ENCODE measurements at places on chromosomes 5 and 9.

DNA sequence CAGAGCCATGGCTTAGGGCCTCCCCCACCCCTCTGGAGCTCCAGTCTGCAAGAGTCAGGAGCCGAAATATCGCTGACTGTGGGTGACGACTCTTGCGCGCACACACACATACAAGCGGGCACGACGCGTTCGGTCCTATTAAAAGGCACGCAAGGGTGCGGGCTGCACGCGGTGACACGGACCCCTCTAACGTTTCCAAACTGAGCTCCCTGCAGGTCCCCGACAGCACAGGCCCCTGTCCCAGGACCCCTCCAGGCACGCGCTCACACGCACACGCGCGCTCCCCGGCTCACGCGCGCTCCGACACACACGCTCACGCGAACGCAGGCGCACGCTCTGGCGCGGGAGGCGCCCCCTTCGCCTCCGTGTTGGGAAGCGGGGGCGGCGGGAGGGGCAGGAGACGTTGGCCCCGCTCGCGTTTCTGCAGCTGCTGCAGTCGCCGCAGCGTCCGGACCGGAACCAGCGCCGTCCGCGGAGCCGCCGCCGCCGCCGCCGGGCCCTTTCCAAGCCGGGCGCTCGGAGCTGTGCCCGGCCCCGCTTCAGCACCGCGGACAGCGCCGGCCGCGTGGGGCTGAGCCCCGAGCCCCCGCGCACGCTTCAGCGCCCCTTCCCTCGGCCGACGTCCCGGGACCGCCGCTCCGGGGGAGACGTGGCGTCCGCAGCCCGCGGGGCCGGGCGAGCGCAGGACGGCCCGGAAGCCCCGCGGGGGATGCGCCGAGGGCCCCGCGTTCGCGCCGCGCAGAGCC is at the start of gene GRIN1:
TSS of gene GRIN1 (plus strand) at position 433 of the 746 bp plus-strand sequence. CDS start 333 bp downstream, outside the sequence.
- no peak for DNase-seq

- DNase-seq = no peak
These were observed 226.5 kb downstream of the DOCK8 start for GRCh38 chr9:441126-441525.

DNA sequence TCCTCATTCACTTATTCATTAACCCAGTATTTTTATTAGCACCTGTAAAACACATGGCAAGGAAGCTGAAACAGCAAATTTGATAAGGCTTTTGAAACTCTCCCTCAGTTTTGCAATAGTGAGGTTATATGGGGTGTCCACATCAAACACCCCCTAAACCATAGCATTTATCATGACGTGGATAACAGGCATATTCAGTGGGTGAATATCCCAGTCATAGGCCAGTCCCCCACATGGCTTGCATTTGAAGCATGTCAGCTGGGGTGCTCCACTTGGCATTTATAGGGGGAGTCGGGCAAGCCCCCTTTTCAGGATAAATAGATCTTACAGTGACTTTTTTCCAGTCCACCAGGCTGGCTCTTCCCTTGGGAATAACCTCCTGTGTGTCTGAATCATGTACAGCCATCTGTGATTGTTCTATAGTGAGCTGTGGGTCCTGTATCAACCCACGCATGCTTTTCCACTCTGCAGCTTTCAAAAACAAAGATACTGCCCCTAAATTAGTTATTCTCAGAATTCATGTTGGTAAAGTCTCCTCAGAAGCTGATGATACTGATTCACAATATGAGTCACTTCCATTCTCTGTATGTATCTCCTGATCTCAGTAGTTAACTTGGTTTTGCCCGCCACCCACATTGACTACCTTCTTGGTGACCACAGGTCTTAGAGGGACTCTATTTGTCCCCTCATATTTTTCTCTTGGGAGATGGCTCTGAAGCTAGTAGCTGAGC is 84.4 kb upstream of the SPIN1 start:
- peak; percentile 67 for DNase-seq

GRCh38 chr5:96227957-96228356 is 205.1 kb downstream of the PCSK1 start:
- DNase-seq = no peak

DNA sequence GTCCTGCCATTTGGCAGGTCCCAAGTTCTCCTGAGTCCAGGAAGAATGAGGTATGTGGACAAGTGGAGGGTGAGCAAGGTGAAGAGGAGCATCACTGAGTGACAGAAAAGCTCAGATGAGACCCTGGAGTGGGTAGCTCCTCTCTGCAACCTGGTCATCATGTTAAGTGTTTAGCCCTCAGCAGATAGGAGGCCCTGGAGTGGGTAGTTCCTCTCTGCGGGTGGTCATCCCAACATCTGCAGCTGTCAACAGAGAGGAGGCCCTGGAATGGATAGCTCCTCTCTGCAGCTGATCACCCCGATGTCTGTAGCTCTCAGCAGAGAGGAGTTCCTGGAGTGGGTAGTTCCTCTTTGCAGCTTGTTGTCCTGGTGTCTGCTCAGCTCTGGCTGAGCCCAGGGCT is 48.4 kb downstream of the NDUFAF2 start:
- no peak for DNase-seq

- no peak for DNase-seq
These were observed 99.6 kb downstream of the ASTN2 start for GRCh38 chr9:117315236-117315635.

DNA sequence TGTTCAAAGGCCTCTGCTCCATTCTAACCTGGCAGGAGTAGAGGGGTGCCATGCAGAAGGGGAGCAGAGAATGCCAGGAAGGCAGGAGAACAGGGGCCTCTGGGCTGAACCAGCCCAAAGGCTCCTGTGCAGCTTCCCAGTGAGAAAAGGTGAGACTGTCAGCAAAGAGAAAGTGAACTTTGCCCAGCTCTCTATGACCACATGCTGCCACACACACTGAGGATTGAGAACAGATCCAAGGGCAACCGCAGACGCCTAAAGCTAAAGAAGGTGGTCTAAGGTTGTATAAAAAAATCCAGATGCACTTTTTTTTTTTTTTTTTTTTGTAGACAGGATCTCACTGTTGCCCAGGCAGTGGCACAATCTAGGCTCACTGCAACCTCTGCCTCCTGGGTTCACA is 51.4 kb downstream of the ALDH7A1 start:
- DNase-seq = no peak

DNA sequence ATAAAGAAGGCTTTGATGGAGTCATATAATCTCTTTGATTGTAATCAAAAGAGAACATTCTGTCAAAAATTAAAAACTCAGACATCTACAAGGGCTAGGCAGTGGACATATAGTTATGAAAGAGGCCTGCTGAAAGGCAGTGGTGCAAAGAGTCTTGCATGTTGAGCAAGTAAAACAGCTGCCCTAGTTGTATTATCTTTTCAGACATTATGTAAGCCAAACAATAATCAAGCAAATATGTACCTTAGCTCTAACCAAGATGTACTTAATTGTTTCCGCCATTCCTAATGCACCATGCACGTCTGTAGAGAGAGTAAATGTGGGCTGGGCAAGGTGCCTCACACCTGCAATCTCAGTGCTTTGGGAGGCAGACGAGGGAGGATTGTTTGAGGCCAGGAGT is 14.3 kb downstream of the GAPT start:
- no peak for DNase-seq

DNA sequence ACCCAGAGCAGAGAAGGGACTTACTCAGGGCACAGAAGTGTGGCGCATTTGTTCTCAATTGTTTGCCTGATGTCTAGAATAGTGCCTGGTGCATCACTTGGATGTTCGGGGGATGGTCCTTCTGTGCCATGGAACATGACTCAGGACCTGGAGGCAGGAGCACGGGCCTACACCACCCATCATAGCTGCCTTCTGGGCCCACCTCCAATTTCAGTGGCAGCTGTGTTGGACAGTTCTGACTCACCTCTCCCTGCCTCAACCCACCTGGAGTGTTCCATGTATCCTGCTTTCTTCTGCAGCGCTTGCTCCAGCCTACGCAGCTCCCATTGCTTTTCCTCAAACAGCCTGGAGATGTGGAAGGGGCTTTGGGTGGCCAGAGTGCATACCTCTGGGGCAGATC is 12.5 kb upstream of the CXCL14 start:
- DNase-seq = no peak

DNA sequence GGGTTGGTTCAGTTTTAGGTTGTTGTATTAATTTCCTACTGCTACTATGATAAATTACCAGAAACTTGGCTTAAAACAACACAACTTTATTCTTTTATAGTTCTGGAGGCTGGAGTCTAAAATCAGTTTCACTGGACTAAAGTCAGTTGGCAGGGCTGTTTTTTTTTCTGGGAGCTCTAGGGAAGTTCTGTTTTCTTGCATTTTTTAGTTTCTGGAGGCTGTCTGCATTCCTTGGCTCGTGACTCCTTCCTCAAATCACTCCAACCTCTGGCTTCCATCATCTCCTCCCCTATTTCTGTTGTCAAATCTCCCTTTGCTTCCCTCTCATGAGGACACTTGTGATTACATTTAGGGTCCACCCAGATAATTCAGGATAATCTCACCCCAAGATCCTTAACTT is 51.3 kb upstream of the SUB1 start:
- no peak for DNase-seq

DNA sequence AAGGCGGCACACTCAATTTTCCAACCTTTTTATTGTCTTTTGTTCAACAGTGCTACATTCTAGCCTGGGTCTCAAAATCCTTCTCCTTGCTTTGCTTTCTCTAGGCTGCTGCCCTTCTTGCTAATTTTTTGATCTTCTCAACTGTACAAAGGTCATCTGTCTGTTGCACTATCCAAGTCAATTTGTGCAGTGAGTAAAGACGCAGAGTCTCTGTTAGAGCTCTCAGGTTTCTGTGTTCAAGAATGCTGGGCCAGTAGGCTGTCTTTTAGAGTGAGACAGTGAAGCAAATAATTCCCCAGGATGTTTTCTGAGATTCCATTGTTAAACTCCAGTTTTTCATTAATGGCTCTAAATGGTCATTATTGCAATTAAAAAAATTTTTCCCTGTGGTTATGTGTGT is 255.7 kb upstream of the ACTBL2 start:
- no peak for DNase-seq

DNA sequence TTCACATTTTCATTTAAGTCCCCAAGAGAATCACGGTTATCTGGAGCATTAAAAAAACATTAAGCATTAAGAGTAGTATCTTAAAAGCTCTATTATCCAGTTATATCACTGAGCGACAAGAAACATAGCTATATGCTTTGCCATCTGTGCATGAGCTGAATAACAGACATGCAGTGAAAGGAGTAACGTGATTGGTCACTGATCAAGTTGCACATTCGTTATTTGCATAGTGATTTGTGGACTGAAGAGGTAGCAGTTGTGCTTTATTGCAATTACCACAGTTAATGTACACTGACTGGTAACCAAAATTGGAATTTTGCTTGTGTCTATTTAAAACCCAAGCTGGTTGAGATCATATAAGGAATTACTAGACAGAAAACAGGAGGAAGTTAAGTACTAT is 107.4 kb downstream of the MCTP1 start:
- DNase-seq = no peak

DNA sequence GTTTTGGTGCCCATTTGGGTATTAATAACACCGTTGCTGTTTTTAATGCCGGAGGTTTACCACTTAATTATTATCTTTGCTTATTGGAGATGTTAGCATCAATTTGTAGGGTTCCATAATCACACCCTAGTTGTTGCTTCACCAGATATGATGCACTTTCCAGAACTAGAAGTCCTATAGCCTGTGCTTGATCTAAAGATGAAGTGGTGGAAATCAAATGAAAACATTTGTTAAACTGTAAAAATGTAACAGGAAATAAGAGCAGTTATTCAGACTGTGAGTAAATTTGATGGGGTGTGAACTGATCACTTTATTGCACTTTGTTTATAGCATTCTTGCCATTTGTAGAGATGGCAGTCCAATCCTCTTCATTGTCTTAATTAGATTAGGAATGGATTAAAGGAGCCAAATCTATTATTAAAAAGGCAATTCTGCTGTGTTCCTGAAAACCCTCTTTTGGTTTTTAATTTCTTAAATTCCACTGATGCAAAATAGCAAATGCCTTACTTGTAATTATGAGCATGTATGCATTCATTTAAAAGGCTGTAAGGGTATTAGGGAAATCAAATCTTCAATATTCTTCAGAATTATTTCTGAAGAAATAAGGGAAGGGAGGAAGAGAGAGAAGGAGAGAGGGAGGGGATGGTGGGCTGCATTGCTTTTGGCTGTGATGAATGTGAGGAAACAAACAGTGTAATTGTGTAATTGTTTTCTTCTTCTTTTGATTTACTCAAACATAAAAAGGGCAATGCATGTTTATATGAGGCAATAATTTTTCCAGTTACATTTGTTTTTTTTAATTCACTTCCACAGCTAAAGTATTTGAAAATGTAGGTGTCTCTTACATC is 675.2 kb upstream of the WWC1 start:
- DNase-seq = no peak

DNA sequence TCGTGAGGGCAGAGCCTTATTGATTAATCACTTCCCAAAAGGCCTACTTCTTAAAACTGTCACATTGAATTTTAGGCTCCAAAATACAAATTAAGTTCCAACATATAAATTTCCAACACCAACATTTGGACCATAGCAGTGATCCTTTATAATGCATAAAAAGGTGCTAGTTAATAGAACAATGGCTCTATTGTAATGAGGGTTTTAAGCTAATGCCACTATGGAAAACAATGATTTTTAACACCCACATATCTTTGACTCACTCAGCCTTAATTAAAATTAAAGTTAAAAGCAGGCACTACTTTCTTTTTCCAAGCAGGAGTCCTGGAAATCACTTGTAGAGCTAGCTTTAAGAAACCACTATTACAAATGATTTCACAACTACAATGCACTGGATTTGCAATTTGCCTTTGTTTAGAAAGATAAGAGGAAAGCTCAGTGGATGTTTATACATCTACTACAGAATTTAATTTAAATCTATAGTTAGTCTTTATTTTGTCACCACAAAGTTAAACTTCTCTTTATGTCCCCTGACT is 41.8 kb downstream of the DPYSL3 start:
- no peak for DNase-seq

- no peak for DNase-seq
These were observed 23.2 kb upstream of the C5orf63 start for GRCh38 chr5:127096328-127096993.

- DNase-seq = no peak
These were observed 19.8 kb upstream of the TXNDC8 start for GRCh38 chr9:110357505-110357904.

GRCh38 chr5:109825450-109825849 is 135.7 kb downstream of the MAN2A1 start:
- DNase-seq = no peak

DNA sequence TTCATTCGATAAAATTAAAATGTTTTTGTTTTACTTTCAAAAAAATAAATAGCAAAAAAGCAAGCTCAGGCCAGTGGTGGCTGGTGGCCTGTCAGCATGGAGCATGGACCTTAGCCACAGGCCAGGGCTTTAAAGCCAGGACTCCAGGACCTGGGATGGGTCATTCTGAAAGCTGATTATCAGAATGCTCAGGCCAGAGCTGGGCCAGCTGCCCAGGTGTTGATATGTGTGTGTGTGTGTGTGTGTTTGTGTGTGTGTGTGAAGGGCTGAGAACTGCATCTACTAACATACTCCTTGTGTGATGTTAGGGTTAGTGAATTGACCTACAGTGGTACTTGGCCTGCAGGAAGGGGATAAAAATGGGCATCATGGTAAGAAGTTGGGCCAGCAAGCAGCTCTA is 21.5 kb downstream of the PALM2AKAP2 start:
- no peak for DNase-seq

- peak; percentile 66 for DNase-seq
These were observed at the start of gene ARHGEF39 for GRCh38 chr9:35664531-35665470. ARHGEF39 (minus strand) TSS chr9:35665195; CDS start chr9:35665169, 26 bp downstream.

Data from stimulated activated naive CD8-positive, alpha-beta T cell treated with anti-CD3 and anti-CD28 coated beads, Interleukin-15, amount 100 ng/mL, for 72 hours (primary cell).